ENCODE measurements at places on chromosomes 4 and X. TPM values are rescaled to one million over a fixed set of nuclear protein-coding genes. Genes with fewer than 3 reads are reported as not detected.

- peaks cover 29% of the 10 kb centered on the region for H3K27me3 ChIP-seq
- no peak overlapping the region for H3K27ac ChIP-seq
- peaks cover 2% of the 10 kb centered on the region for H3K4me1 ChIP-seq
These were observed 41.5 kb upstream of the CYP4V2 start for GRCh38 chr4:186149872-186150271.

SLC26A1 gene
- not detected for total RNA-seq

HSFX2 gene
- 0.23 TPM for total RNA-seq

GRSF1 gene
- total RNA-seq: 80.7 TPM

- H3K36me3 ChIP-seq: peaks cover 30% of the 10 kb centered on the region
- no peaks in the 10 kb centered on the region for H3K4me1 ChIP-seq
- H3K27ac ChIP-seq: no peak overlapping the region
- H3K4me3 ChIP-seq: no peak overlapping the region
These were observed 8.8 kb downstream of the PLA2G12A start for GRCh38 chr4:109721033-109721432.

GRCh38 chr4:164337219-164337944 lies 416.5 kb upstream of the SMIM31 start:
- no peak overlapping the region for H3K27ac ChIP-seq
- H3K36me3 ChIP-seq: no peaks in the 10 kb centered on the region
- no peak for DNase-seq
- no peaks in the 10 kb centered on the region for H3K27me3 ChIP-seq

DNA sequence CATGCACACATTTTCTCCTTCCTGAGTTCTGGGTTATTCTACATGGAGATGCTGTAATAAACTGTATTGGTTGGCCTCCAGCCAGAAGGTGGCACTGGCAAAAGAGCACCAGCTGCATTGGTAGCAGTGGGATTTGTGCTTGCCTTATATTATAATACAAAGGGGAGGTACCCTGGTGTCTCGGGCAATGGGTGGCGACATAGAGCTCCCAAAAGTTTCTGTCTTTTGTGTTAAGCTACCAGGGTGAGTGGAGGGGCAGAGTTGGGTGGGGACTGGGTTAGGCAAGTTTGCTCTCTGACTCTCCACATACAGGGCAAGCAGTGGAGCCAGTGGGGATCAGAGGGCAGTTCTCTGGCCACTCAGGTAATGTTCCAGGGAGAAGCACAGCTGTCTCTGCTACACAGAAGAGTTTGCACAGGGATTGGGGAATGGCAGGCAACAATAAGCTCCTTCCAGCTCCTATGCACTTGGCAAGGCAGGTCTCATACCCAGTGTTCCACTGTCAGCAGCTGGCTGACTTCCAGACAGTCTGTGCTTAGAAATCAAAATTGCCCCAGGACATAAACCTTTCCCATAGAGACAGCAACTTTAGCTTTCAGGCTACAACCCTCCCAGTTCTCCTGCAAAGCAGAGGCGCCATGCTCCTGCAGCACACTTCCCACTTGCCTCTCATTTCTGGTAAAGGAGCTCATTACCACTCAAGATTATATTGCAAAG lies 463.9 kb upstream of the PCDH7 start:
- no peak for DNase-seq
- H3K36me3 ChIP-seq: no peaks in the 10 kb centered on the region
- H3K4me3 ChIP-seq: no peak overlapping the region
- H3K4me1 ChIP-seq: no peaks in the 10 kb centered on the region
- H3K27ac ChIP-seq: no peak overlapping the region
- H3K27me3 ChIP-seq: no peaks in the 10 kb centered on the region

GRCh38 chr4:16750882-16751642 lies 147.4 kb downstream of the LDB2 start:
- H3K27me3 ChIP-seq: no peaks in the 10 kb centered on the region
- H3K4me3 ChIP-seq: no peak overlapping the region
- no peak overlapping the region for H3K27ac ChIP-seq
- DNase-seq: no peak
- H3K36me3 ChIP-seq: no peaks in the 10 kb centered on the region

GRCh38 chrX:68989865-68990606 lies 161.2 kb downstream of the EFNB1 start:
- H3K4me1 ChIP-seq: no peaks in the 10 kb centered on the region
- H3K36me3 ChIP-seq: no peaks in the 10 kb centered on the region
- no peaks in the 10 kb centered on the region for H3K27me3 ChIP-seq
- no peak for DNase-seq
- H3K4me3 ChIP-seq: no peak overlapping the region

Data from activated CD8-positive, alpha-beta memory T cell treated with anti-CD3 and anti-CD28 coated beads, Interleukin-2, amount 10 ng/mL, durations not matched to agents 7 days and 5 days (primary cell).